ENCODE measurements at places on chromosomes 3 and 15.

DNA sequence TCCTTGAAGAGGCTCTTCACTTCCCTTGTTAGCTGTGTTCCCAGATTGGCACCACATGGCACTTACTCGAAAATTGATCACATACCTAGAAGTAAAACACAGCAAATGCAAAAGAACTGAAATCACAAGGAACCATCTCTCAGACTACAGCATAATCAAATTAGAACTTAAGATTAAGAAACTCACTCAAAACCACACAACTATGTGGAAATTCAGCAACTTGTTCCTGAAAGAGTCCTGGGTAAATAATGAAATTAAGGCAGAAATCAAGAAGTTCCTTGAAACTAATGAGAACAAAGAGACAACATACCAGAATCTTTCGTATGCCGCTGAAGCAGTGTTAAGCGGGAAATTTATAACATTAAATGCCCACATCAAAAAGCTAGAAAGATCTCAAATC, 566.3 kb upstream of the TGFBR2 start:
- no peak overlapping the region for H3K27ac ChIP-seq
- no peaks in the 10 kb centered on the region for H3K36me3 ChIP-seq
- DNase-seq = no peak

DNA sequence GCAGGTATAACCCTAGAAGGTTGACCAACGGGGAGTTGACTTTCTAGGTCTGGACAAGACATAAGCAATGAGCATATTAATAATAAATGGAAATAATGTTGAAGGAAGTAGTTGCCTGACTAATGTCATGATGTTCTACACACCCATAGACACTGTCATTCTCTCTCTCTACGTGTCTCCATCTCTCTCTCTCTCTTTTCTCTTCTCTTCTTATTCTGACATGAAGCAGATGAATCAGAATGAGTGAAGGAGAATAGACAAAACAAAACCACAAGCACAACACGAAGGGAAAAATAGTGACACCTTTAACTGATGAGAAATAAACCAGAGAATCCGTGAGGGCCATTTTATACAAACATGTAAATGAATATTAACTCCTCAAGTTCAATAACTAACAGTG, 26.7 kb upstream of the CCDC80 start:
- no peak overlapping the region for H3K27ac ChIP-seq
- no peaks in the 10 kb centered on the region for H3K27me3 ChIP-seq
- peaks cover 17% of the 10 kb centered on the region for H3K4me1 ChIP-seq
- DNase-seq = no peak
- no peak overlapping the region for H3K4me3 ChIP-seq
- H3K36me3 ChIP-seq = no peaks in the 10 kb centered on the region

DNA sequence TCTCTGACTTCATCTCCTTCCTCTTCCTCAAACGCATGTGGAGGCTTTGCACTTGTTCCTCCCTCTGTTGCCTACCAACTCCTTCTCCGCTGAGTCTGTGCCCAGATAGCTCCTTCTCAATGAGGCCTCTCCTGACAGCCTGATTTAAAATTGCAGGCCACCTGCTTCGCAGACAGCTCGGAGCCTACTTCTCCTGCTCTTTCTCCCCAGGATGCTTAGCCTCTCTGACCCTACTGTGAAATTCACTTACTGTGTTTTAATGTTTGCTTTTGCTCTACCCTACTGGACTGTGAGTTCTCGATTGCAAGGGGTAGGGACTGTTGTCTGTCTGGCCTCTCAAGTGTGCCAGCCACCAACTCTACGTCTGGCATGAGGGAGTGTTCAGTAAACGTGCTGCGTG, 83.4 kb downstream of the EEFSEC start:
- no peaks in the 10 kb centered on the region for H3K4me1 ChIP-seq
- no peak for DNase-seq
- no peaks in the 10 kb centered on the region for H3K36me3 ChIP-seq
- H3K27ac ChIP-seq = no peak overlapping the region

DNA sequence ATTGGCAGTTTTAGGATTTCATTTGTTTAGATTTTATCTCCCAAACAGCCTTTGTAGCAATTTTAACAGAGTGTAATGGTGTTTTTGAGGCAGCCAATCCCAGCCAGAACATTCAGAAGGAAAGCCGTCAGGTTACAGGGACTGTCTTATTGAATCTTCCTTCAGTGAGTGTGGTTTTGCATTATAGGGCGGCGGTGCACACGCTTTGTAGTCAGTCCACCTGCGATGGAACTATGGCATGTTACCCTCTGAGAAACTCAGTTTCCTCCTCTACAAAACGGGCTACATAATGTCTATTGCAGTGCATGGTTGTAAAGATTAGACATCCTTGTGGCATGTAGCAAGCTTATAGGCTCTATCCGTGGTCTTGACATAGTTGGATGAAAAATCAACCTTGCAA, 1.0 kb downstream of the LRRC28 start:
- no peak overlapping the region for H3K27ac ChIP-seq
- DNase-seq = no peak
- H3K36me3 ChIP-seq = no peaks in the 10 kb centered on the region
- H3K4me3 ChIP-seq = no peak overlapping the region

- peak; percentile 76 for DNase-seq
- H3K27me3 ChIP-seq = no peaks in the 10 kb centered on the region
- H3K4me3 ChIP-seq = no peak overlapping the region
These were observed 16.8 kb upstream of the SMAD3 start for GRCh38 chr15:67048281-67049279.

DNA sequence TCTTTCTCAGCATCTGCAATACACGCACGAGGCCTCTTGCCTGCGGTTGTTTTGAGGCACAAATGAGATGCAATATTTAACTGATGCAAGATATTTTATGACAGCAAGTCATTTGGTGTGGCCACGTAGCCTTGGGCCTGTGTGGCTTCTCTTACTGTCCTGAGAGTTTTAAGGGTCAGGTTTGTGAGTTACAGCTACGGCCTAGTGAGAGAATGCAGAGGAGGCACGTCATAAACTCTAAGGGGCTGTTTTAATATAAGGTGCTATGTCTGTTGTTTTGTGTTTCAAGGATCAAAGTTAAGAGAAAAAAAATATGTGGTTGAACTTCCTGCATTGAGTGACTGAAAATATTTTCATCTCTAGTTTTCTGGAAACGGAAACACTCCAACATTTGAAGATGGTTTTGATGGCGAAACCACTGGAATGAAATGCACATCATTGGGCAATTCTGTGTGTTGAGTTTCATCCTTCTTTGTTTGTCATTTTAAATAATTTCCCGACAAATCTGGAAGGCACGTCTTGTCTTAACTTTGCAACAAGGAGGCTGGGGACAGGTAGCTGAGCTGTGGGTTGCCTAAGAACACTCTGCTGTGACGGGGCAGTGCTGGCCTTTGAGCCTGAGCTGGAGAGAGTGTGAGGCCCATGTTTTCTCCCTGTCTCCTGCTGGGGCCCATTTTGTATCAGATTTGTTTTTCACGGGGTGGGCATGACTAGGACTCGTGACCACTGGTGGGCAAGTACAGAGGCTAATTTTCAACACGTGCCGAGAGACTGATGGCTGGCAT, 5.1 kb downstream of the APBA2 start:
- peaks cover 12% of the 10 kb centered on the region for H3K27me3 ChIP-seq
- no peak overlapping the region for H3K27ac ChIP-seq
- H3K4me3 ChIP-seq = no peak overlapping the region
- H3K36me3 ChIP-seq = no peaks in the 10 kb centered on the region
- no peak for DNase-seq
- no peaks in the 10 kb centered on the region for H3K4me1 ChIP-seq

DNA sequence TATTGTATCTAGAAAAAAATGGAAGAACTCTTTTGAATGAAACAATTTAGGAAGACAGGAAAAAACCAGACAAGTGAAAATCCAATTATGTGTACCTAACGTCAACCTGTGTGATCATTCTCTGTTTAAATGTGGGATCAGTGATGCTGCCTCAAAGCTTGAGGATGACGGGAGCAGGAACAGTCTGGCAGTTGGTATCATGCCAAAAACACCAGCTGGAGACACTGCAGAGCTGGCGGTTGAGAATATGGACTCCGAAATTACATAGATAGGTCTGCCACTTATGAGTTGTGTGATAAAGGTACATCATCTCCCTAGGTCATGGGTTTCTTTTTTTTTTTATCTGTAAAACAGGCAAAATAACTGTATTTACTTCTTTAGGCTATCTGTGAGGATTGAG, 480.5 kb downstream of the CNTN4 start:
- no peak overlapping the region for H3K27ac ChIP-seq
- no peak overlapping the region for H3K4me3 ChIP-seq
- no peaks in the 10 kb centered on the region for H3K4me1 ChIP-seq

- H3K27ac ChIP-seq = no peak overlapping the region
- H3K4me1 ChIP-seq = no peaks in the 10 kb centered on the region
- no peak for DNase-seq
- H3K4me3 ChIP-seq = no peak overlapping the region
- no peaks in the 10 kb centered on the region for H3K36me3 ChIP-seq
These were observed 72.0 kb downstream of the C3orf38 start for GRCh38 chr3:88221726-88222125.

DNA sequence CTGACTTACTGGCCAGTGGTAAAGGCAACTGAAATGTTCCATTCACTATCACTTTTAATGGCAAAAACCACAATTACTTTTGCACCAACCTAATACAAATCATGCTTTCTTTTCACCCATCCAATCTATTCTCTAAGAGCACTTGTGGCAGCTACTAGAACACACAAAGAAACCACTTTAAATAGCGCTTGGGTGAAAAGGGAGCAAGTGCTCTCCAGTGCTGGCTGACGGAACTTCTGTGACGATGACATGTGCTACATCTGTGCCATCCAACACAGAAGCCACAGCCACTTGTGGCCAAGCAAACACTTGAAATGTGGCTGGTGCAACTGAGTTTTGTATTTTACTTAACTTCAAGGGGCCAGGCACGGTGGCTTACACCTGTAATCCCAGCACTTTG, 18.9 kb downstream of the SH3BP5 start:
- peaks cover 30% of the 10 kb centered on the region for H3K4me1 ChIP-seq
- DNase-seq = no peak
- no peaks in the 10 kb centered on the region for H3K27me3 ChIP-seq
- no peak overlapping the region for H3K27ac ChIP-seq
- H3K36me3 ChIP-seq = no peaks in the 10 kb centered on the region
- H3K4me3 ChIP-seq = no peak overlapping the region
